Liver (tissue), 10 donors: ENCODE measurements at places on chromosomes 2 and 18.

DNA sequence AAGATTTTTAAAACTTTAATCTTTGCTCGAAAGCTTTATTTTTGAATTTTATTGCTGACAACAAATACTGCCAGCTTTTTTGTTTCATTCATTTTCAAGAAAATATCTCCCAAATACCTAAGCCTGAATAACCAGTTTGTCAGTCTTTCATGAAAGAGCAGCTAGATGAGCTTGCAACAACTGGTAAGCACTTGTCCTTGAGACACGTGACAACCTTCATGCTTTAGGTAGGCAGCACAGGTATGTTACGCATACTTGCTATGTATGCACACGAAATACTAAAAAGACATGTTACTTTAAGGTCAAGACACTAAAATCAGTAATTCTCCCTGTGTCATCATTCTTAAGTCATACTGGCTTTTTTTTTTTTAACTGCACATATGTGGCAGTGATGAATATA, 12.3 kb downstream of the CEBPZ start:
- H3K27me3 ChIP-seq = no peaks in the 10 kb centered on the region
- no peak overlapping the region for H3K27ac ChIP-seq
- H3K4me1 ChIP-seq = no peaks in the 10 kb centered on the region

DNA sequence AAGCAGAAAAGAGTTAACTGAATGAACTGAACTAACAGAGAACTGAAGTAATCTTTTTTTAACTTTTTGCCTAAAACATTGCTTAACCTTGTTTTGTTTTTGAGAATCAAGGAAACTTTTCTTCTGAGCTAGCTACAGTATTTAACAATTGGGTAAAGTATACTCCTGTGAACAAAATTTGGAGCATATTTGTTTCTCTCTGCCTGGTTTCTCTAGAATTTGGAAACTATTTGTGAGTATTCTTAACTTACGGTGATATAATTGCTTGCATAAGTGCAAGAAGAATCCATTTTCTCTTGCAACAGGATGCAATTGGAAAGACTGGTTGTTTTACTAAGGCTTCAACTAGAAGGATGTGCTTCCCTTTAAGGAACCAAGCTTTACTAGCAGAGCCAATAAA, 65.9 kb upstream of the FAM98A start:
- no peak for DNase-seq
- no peaks in the 10 kb centered on the region for H3K27me3 ChIP-seq
- no peaks in the 10 kb centered on the region for H3K36me3 ChIP-seq
- no peak overlapping the region for H3K4me3 ChIP-seq
- no peak overlapping the region for H3K27ac ChIP-seq

- H3K4me3 ChIP-seq = no peak overlapping the region
- peaks cover 27% of the 10 kb centered on the region for H3K36me3 ChIP-seq
- H3K27me3 ChIP-seq = no peaks in the 10 kb centered on the region
- H3K4me1 ChIP-seq = no peaks in the 10 kb centered on the region
Measured at GRCh38 chr2:8779795-8780671, 57.4 kb downstream of the KIDINS220 start.

DNA sequence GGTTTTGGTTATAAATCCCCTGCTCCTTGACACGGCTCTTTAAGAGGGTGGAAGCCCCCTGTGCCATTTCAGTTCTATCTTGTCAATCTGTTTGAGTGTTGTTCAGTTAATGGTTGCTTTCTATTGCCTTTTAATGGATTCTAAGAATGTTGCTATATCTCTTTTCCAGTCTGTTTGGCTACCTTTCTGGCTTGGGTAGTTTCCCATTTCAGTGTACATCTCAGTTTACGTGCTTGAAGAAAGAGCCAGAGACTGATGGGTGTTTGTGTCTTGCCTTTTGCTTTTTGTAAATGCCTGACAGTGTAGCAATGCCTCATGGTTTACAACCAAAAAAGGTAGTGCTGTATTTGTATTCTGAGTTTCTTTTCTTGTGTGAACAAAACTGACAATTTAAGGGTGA, 45.3 kb downstream of the SPATS2L start:
- H3K4me1 ChIP-seq = peaks cover 12% of the 10 kb centered on the region
- H3K36me3 ChIP-seq = no peaks in the 10 kb centered on the region
- H3K27ac ChIP-seq = no peak overlapping the region

- H3K27ac ChIP-seq = no peak overlapping the region
- no peak for DNase-seq
- no peaks in the 10 kb centered on the region for H3K36me3 ChIP-seq
- H3K27me3 ChIP-seq = no peaks in the 10 kb centered on the region
- no peaks in the 10 kb centered on the region for H3K4me1 ChIP-seq
Measured at GRCh38 chr2:82857967-82858366, 1601.1 kb downstream of the SUCLG1 start.

DNA sequence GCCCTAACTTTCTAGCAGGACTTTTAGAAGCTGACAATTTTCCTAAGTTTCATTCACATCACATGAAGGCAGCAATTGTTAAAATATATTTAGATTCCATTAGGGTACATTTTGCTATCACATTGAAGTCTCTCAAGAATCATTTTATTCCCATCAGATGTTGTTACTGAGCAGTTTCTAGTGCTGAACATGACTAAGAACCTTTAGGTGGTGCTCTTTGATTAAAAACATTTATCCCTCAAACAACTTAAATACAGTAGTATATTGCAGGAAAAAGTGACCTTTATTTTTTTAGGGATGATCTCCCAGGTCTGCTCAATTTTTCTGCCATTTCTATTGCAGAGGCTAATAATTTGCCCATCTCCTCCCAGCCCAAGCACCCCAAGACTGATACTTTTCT, 22.9 kb upstream of the NARS1 start:
- H3K27me3 ChIP-seq = no peaks in the 10 kb centered on the region
- no peaks in the 10 kb centered on the region for H3K4me1 ChIP-seq
- no peaks in the 10 kb centered on the region for H3K36me3 ChIP-seq
- H3K27ac ChIP-seq = no peak overlapping the region
- DNase-seq = no peak

GRCh38 chr2:179410552-179411356, 146.1 kb upstream of the SESTD1 start:
- H3K4me3 ChIP-seq = no peak overlapping the region
- no peak overlapping the region for H3K27ac ChIP-seq
- peaks cover 3% of the 10 kb centered on the region for H3K4me1 ChIP-seq
- DNase-seq = no peak
- H3K36me3 ChIP-seq = no peaks in the 10 kb centered on the region
- H3K27me3 ChIP-seq = no peaks in the 10 kb centered on the region

DNA sequence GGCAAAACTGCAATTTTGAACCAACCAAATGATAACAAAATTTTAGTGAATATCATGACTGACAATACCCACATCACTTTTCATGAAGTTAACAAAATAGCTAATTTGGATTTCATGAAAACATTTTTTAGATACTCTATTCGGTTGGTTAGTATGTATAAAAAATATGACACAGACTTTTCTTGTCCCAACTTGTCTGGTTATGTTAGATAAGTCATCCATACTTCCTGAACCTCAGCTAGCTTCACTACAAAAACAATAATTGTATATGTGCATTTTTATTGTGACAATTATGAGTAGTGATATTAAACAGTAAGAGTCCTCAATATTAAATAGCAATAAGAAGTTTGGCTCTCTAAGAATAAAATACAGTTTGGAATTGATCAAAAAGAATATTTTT, 408.1 kb upstream of the DSEL start:
- no peaks in the 10 kb centered on the region for H3K36me3 ChIP-seq
- H3K27me3 ChIP-seq = no peaks in the 10 kb centered on the region
- no peak overlapping the region for H3K27ac ChIP-seq
- DNase-seq = no peak
- no peaks in the 10 kb centered on the region for H3K4me1 ChIP-seq

DNA sequence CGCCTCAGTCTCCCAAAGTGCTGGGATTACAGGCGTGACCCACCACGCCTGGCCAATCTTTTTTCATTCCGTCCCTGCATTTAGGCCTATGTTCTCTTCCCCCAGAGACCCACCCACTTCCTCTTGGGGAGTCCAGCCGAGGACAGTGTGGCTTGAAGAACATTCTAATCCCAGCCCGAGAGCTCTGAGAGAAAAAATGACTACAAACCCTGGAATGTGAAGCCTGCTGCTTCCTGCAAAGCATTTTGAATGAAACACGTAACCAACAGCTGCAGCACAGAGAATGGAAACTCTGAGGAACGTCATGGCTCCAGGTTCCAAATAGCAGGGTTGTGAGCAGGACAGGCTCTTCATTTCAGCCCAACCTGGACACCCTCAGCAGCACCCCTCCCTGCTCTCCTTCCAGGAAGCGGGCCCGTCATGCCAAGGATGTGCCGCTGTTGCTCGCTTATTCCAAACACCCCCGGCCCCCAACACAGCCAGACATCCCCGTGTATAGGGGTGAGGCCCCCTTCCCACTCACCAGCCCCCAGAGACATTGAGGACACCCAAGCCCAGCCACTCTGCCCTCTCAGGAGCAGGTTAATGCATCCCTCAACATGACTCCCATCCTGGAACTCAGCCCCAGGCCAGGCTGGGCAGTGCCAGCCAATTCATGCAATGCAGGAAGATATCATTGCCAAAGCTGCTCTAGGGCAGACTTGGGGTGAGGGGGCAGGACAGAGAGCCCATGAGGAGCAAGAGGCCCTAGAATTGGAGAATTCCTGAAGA, 139.8 kb downstream of the ZFP36L2 start:
- H3K36me3 ChIP-seq = no peaks in the 10 kb centered on the region
- no peaks in the 10 kb centered on the region for H3K27me3 ChIP-seq
- no peaks in the 10 kb centered on the region for H3K4me1 ChIP-seq
- H3K27ac ChIP-seq = peak overlapping the region; percentile 71
- DNase-seq = no peak
- no peak overlapping the region for H3K4me3 ChIP-seq

DNA sequence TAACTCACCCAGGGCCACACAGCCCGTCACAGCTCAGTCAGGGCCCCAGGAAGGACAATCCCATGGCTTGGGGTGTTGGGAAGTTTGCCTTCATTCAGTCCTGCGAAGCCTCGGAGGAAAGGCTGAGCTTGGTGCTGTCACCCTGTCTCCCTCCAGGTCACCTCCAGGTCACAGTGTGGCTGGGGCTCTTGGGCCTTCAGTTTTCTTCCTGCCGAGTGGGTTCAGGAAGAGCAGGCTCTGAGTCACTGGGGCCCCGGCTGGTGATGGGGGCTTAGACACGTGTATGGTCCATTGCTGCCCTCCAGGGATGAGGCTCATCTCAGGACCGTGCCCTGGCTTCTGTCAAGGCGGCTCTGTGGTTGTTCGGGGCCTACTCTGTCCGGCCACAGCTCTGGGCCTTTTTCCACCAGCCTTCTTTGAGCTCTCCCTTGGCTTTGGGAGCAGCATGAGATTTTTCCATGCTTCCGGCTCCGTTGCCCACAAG, 118.6 kb downstream of the INHBB start:
- peaks cover 7% of the 10 kb centered on the region for H3K4me1 ChIP-seq
- H3K36me3 ChIP-seq = no peaks in the 10 kb centered on the region
- H3K27me3 ChIP-seq = no peaks in the 10 kb centered on the region
- H3K4me3 ChIP-seq = no peak overlapping the region
- no peak for DNase-seq

GRCh38 chr18:58865701-58866065, 1.0 kb downstream of the ZNF532 start:
- H3K36me3 ChIP-seq = peaks cover 3% of the 10 kb centered on the region
- H3K4me1 ChIP-seq = peaks cover 5% of the 10 kb centered on the region
- no peaks in the 10 kb centered on the region for H3K27me3 ChIP-seq
- no peak for DNase-seq

DNA sequence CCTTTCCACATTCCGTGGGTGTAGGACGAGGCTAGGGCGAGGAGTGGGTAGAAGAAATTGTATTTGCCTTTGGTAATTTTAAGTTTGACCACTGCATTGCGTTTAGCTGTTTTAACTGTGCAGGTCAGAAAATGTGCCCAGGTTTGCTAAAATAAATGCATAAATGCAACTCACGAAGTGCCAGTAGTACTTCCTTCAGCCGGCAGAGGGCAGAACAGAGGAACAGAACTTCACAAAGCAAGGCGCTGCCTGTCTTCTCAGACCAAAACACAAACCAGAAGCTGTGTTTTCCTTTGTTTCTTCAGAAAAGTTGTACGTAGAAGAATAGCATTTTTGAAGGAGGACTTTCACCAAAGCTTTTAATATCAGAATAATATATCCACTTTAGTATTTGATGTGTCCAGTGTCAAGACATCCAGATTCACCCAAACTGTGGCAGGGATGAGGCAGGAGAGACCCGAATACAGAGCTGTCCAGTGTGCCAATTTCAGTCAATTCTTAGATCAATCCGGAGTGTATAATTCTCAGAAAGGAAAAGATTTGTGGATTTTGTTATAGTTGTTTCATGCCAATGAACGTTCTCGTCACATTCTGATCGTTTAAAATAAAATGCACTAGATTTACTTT, 348.6 kb downstream of the DLGAP1 start:
- no peak overlapping the region for H3K27ac ChIP-seq
- H3K36me3 ChIP-seq = no peaks in the 10 kb centered on the region
- H3K4me3 ChIP-seq = no peak overlapping the region
- peak; percentile 74 for DNase-seq
- no peaks in the 10 kb centered on the region for H3K4me1 ChIP-seq
- H3K27me3 ChIP-seq = no peaks in the 10 kb centered on the region

DNA sequence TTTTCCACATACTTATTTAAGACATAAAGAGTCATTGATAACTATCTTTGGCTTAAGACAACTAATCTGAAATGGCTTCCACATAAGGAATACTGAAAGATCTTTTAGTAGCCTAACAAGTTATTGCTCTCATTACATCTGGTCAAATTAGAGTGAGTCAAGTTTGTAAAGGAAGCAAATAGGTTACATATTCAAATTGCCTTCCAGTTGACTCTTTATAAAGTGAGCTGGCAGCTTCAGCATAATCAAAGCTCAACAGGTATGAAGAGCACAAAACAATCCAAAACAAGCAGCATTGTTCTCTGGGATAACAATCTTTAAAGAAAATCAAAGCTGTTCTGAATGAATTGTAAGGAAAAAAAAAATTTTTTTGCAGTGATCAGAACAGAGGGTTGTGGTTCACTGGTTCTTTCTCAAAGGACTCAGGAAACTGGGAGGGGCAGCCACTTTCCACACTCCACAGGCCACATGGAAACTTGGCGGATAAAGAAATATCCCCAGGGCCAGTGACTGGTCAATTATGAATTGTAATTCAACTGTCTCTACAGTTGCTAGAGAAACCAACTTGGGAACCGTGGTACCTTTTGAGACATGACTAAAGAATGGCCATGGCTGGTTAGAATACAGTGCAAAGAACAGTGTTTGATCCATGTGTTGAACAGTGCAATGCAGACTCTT, 369.3 kb upstream of the KCNH7 start:
- H3K4me3 ChIP-seq = no peak overlapping the region
- H3K27me3 ChIP-seq = no peaks in the 10 kb centered on the region
- H3K36me3 ChIP-seq = no peaks in the 10 kb centered on the region
- no peaks in the 10 kb centered on the region for H3K4me1 ChIP-seq
- no peak for DNase-seq

- H3K4me3 ChIP-seq = no peak overlapping the region
- H3K36me3 ChIP-seq = no peaks in the 10 kb centered on the region
- DNase-seq = no peak
- no peak overlapping the region for H3K27ac ChIP-seq
Measured at GRCh38 chr2:197121255-197121654, 189.3 kb downstream of the ANKRD44 start.

DNA sequence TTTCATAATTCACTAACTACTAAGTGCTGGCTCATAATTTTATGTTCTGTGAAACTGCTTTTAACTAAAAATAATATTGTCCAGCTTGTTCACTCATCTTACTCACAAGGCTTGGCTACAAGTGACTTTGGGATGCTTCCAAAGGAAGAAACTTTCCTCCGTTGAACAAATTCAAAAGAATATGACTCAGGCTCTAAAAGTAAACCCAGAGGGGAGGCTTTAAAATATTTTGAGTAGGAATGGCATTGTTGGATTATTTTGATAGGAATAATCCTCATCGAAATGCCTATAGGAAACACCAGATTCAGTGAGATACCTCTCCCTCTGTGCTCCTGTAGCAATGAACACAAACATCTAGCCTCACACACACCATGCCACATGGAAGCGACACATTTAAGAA, 25.2 kb upstream of the TLK1 start:
- no peak overlapping the region for H3K4me3 ChIP-seq
- no peak overlapping the region for H3K27ac ChIP-seq
- H3K4me1 ChIP-seq = no peaks in the 10 kb centered on the region
- no peaks in the 10 kb centered on the region for H3K36me3 ChIP-seq
- no peak for DNase-seq
